ENCODE measurements at places on chromosomes 16 and 17. TPM values are rescaled to one million over a fixed set of nuclear protein-coding genes. Genes with fewer than 3 reads are reported as not detected.
A peak's percentile ranks its signal among the peaks of the same experiment; 100 is the strongest.

GRCh38 chr17:69287168-69287567 lies 39.8 kb downstream of the ABCA5 start:
- DNase-seq: no peak
- H3K27me3 ChIP-seq: no peaks in the 10 kb centered on the region
- no peaks in the 10 kb centered on the region for H3K4me1 ChIP-seq
- H3K4me3 ChIP-seq: no peak overlapping the region
- no peak overlapping the region for H3K27ac ChIP-seq
- H3K36me3 ChIP-seq: peaks cover 6% of the 10 kb centered on the region

- no peak within 1 kb of the TSS for H3K4me3 ChIP-seq
- peaks cover 4% of the 10 kb centered on the region for H3K4me1 ChIP-seq
- peaks cover 34% of the 10 kb centered on the region for H3K27me3 ChIP-seq
Measured at GRCh38 chr17:81961087-81961511, at the start of gene NOTUM. TSS of gene NOTUM (minus strand) at chr17:81961187. CDS start at chr17:81960909, 278 bp downstream.

DNA sequence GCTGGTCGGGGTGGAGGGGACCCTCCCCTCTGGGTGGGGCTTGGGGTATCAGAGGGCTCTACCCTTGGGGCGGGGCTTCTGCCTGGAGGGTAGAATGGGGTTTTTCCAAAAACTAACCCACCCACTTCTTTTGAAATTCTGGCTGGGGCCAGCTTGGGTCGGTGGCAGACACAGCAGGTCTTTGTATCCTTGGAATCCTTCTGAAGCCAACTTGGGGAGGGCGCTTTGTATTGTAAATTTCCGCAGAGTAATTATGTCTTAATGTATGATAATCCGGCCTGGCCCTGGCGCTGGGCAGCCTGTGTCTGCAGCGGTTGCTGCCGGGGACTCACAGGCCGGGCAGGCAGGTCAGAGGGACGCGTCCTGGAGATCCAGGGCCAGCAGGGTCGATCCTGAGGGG lies 33.9 kb upstream of the GSE1 start:
- DNase-seq: no peak
- H3K27me3 ChIP-seq: no peaks in the 10 kb centered on the region
- H3K36me3 ChIP-seq: no peaks in the 10 kb centered on the region
- H3K27ac ChIP-seq: no peak overlapping the region
- H3K4me1 ChIP-seq: peaks cover 60% of the 10 kb centered on the region
- H3K4me3 ChIP-seq: no peak overlapping the region

DNA sequence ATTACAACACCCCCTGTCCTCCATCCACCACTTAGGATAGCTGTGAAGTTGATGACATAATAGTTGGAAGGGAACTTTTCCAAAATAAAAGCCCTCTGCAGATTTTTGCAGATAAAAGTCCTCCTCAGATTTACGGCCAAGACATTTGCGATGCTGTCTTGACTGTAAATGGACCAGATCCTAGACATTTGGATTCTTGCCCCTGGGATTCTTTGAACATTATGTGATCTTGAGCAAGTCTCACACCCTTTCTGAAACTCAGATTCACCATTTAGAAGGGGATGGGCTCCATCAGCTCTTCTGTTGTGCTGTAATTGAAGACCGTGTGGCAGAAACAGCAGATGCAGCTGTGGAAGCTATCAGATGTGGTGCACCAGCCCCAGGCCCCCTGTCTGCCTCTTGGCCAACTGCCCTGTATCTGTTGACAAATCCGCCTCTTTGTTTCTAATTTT lies 153.9 kb upstream of the CACNG3 start:
- no peaks in the 10 kb centered on the region for H3K36me3 ChIP-seq
- H3K4me1 ChIP-seq: no peaks in the 10 kb centered on the region
- H3K27me3 ChIP-seq: no peaks in the 10 kb centered on the region

GRCh38 chr16:66299349-66299748 lies 67.1 kb upstream of the CDH5 start:
- no peak for DNase-seq
- H3K4me3 ChIP-seq: no peak overlapping the region
- no peak overlapping the region for H3K27ac ChIP-seq
- H3K4me1 ChIP-seq: peaks cover 8% of the 10 kb centered on the region
- H3K27me3 ChIP-seq: peaks cover 2% of the 10 kb centered on the region

DNA sequence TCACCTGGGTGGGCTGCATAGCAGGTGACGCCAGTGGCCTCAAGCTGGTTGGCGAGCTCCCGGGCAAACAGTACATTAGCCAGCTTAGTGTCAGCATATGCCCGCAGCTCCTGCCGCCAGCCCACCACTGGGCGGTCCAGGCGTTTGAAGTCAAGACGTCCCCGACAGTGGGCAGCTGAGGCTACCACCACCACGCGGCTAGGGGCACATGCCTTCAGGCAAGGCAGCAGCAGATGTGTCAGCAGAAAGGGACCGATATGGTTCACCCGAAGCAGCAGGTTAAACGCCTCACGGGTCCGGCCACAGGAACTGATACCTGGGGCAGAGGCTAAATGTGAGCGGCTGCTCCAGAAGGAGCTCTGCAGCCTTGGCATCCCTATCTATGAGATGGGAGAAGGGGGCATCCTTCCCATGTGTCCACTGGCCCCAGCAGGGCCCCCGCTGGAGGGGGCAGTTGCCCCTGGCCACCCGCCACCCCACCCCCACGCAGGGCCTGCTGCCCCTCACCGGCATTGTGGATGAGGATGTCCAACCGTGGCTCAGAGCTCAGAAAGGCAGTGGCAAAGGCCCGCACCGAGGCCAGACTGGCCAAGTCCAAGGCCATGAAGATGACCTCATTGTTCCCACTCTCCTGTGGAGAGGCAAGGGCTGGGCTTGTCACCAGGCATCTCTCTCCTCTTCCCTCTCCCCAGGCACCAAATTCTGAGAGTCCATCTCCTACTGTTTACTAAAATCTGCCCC lies 1.7 kb downstream of the DHRS13 start:
- H3K4me1 ChIP-seq: peaks cover 26% of the 10 kb centered on the region
- H3K36me3 ChIP-seq: no peaks in the 10 kb centered on the region
- H3K27me3 ChIP-seq: no peaks in the 10 kb centered on the region
- DNase-seq: no peak
- no peak overlapping the region for H3K27ac ChIP-seq
- H3K4me3 ChIP-seq: no peak overlapping the region

DNA sequence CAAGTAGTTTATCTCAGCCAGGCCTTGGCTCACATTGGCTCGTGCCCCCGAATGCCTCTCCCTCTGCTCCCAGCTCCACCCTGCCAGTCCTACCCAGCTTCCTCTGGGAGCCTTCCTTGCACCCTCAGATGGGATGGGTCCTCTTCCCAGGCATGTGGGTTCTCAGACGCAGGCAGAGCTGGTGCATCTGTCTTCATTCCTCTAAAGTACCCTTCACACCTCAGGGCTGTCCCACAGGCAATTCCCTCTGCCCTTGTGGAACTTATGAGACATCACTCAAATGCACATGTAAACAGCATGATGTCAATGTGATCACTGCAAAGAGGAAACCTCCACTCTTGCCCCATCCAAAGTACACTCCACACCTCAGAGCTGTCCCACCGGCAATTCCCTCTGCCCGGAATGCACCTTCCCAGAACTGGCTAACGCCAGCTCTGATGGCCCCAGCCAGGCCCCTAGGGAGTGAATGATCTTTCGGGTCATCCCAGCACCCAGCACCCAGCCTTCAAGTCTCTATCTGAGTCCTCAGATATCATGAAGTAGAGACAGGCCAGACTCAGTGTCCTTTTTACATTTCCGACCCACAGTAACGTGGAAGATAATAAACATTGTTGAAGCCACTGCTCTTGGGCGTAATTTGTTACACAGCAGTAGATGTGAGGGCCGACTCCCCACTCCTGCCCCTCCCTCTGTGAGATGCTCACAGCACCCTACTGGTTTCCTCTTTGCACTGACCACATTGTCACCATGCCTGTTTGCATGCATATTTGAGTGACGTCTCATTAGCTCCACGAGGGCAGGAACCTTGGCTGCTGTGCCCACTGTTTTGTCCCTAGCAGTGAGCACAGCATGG lies 85.4 kb downstream of the N4BP1 start:
- peaks cover 1% of the 10 kb centered on the region for H3K36me3 ChIP-seq
- H3K27ac ChIP-seq: no peak overlapping the region
- H3K4me3 ChIP-seq: no peak overlapping the region
- DNase-seq: peak; percentile 55
- H3K27me3 ChIP-seq: no peaks in the 10 kb centered on the region

KRT12 gene
- not detected for total RNA-seq

SLC16A11 gene
- 0.85 TPM for total RNA-seq

ENPP7 gene
- total RNA-seq: not detected

EEF2K gene
- total RNA-seq: 37.5 TPM

EMP2 gene
- 11.9 TPM for total RNA-seq

ACSM5 gene
- 1.7 TPM for total RNA-seq

MYH2 gene
- not detected for total RNA-seq

All from chondrocyte (in vitro differentiated cells).